Type B pancreatic cell (in vitro differentiated cells): ENCODE measurements at places on chromosomes 7 and 10.

- DNase-seq = no peak
Observed at GRCh38 chr10:72697716-72698115, 5.8 kb downstream of the MCU start.

DNA sequence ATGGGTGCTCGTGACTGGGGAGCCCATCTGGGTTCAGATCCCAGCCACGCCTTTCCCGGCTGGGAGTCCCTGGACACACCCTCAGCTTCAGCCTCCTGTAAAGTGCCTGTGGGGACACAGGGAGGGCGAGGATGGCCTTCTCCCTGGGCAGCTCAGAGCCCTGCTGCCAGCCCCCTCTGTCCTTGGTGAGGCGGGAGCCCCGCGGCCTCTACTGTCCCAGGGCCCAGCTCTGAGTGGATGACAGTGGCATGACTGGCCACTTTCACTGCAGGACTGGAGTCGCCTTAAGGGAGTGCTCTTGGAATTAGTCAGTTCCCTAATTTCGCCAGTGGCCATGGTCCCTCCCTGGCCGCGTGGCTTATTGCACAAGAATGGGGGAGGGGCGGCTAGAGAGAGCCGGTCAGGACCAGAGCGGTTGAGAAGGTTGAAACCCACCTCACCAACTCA, 4.6 kb downstream of the BRI3 start:
- DNase-seq = no peak

GRCh38 chr10:117294039-117294645, 53.2 kb downstream of the SLC18A2 start:
- DNase-seq = no peak

GRCh38 chr7:82044497-82045080, 274.7 kb upstream of the HGF start:
- no peak for DNase-seq

DNA sequence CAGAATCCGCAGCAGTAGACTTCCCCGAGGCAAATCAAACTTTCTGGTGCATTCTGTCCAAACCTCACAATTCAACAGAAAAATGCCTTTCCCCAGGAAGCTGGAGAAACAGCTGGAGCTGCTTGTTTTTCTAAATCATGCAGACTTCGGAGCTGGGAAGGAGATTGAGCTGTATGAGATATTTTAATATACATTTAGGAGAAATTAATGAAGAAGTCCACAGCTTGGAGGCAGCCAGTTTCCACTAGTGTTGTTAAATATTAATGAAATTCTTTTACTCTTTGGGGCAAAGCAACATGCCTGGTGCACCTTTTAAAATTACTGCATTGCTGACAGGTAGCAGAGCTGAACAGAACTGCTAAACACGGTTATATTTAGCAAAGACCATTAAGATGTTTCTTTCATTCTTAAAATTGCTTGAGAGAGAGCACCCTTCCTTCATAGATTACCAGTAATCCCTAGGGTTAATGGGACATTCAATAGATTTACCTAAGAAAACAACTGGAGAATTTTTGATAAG, 566.4 kb downstream of the SORCS3 start:
- no peak for DNase-seq

GRCh38 chr10:11193001-11193551, 175.4 kb downstream of the CELF2 start:
- DNase-seq = no peak

DNA sequence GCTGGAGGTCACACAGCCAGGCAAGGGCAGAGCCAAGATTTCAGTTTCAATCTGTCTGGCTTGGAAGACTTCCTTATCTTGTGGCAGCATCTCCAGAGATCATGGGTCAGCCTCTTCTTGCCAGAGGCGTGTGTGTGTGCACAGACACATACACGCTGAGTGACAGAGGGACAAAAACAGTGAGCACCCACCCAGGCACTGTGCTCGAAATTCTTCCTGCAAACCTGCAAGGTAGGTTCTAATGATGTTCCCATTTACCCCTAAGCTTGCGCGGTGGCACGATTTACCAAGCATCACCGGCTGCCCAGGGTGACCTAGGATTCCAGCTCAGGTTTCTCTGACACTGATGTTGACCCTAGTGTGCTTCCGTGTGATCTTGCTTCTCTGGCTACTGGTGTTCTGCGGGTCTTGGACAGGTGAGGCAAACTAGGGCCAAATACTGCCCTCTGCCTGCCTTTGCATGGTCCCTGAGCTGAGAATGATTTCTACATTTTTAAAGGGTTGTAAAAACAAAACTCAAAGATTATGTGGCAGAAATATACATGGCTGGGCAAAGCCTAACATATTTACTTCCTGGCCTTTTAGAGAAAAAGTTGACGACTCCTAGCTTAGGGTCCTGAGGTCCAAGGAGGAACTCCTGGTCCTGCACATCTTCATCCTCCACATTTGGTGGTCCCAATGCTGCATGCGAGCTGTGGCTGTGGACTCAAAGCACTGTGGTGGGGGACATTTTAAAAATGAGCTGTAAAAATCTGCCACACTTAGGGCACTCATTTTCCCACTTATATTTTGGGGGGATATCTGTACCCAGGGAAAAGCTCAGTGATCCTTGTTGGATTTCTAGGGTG, 268.5 kb downstream of the RPS24 start:
- peak; percentile 49 for DNase-seq

- DNase-seq = peak; percentile 57
Observed at GRCh38 chr10:86301971-86302370, 64.6 kb downstream of the GRID1 start.

DNA sequence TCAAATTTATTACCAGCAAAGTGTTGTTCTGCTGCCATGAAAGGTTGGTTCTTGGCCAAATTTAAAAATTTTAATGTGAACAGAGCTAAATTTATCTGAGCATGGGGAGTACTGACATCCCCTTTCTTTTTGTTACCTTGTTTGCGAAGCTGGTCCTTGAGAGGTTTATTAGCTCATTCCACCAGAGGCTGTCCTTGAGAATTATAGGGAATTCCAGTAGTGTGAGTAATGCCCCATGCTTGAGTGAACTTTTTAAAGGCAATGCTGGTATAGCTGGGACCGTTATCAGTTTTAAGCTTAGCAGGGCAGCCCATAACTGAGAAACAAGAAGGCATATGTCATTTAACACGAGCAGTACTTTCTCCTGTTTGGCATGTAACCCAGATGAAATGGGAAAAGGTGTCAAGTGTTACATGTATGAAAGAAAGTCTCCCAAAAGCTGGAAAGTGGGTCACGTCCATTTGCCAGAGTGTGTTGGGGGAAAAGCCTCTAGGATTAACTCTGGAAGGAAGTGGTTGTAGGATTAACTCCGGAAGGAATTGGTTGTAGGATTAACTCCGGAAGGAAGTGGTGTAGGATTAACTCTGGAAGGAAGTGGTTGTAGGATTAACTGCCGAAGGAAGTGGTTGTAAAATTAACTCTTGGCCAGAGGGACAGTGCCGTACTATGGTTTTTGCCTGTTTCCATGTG, 37.3 kb upstream of the AKR1C2 start:
- DNase-seq = no peak

DNA sequence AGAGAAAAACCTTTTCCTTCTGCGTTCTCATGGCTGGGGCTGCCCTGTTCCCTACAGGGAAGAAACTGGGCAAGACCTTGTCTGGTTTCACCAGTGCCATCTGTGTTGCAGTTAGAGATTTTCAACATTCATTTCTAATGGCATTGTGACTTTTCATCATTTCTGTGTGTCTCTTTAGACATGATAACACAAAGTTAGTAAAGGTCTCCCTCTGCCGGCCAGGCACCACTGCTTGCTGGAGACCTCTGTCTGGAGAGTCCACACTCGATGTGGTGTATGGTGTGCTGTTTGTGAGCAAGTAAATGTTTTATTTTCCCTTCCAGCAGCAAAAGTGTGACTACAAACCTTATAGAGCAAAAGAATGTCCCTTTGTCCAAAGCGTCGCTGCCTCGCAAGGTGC, 213.5 kb downstream of the PAXIP1 start:
- no peak for DNase-seq

DNA sequence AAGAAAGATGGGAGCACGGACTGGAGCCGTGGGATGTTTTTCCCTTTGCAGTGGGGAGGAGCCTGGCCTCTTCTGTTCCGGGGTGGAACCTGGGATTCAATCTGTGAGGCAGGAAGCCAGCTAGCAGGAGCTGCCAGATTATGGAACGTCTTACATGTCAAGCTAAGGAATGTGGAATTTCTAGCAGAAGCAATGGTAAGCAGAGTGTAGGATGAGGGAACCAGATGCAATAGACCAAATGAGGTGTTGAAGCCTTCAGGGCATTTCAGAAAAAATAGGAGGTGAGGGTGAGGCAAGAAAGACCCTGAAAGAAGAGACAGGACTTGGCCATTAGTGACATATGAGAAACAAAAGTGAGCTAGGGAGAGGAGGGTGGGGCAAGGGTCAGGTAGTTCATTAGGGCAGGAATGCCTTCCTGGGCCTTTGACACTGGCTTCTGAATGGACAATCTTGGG, 105.5 kb downstream of the CHN2 start:
- DNase-seq = no peak

DNA sequence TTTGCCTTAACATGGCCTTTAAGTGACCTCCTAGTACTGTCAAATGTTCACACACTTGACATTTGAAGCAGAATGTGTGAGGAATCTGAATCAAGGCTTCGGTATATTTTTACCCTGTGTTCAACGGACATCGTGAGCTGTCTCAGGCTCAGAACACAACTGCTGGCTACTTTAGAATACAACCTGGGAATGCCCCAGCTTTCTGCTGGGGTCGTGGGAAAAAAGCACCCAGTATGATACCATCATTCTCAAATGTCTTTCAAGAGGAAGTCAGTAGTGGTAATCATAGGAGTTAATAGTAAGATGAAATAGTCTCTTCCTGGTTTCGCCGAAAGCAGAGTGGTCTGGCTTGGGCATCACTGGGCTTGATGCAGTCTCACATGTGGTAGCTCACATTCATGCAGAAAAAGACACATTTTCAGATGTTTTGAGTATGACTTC, 67.2 kb downstream of the CREB5 start:
- no peak for DNase-seq

DNA sequence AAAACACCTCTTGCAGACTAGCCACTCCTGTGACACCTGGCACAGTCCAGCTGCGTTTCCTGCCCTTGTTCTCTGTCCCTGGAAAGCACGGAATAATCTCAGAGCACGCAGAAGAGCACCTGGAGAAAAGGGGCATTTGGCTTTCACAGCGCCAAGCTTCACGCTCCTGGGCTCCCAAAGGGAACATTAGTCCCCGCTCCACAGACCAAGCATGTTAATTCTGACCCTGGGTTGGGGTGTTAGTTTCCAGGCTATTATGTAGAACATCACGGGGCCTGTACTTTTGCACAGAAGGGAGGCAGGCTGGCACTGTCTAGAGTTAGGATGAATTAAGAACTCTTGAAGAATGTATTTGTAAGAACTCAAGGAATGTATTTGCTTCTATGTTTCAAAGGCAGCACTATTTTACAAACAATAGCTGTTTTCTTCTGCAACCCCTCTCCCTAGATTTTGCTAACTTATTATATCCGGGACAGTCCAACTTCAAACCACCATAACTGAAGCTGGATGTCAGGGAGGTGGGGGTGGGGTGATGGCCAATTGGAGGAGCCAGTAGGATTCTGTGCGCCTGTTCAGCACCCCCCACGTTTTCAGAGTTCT, 62.2 kb upstream of the TRIM8 start:
- no peak for DNase-seq

GRCh38 chr10:13051126-13051694, 48.8 kb upstream of the OPTN start:
- DNase-seq = no peak

- no peak for DNase-seq
Observed at GRCh38 chr10:73647875-73648651, 6.8 kb upstream of the MYOZ1 start.

DNA sequence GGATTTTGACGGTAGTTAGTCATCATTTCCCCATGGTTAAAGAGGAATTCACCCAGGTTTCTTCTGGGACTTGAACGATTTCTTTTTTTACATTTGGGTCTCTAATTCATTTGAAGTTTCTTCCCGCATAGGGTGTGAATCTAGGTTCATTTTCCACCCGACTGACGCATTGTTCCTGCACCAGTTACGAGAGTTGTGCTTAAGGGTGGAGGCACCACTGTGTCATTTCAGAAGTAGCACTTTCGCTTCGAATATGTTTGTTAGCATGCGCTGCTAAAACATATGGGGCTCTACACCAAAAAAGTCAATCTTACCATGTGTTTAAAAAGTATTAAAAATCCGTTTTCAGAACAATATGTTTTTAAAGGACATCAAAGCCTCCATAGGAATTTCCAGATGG, 140.3 kb downstream of the VIPR2 start:
- no peak for DNase-seq

DNA sequence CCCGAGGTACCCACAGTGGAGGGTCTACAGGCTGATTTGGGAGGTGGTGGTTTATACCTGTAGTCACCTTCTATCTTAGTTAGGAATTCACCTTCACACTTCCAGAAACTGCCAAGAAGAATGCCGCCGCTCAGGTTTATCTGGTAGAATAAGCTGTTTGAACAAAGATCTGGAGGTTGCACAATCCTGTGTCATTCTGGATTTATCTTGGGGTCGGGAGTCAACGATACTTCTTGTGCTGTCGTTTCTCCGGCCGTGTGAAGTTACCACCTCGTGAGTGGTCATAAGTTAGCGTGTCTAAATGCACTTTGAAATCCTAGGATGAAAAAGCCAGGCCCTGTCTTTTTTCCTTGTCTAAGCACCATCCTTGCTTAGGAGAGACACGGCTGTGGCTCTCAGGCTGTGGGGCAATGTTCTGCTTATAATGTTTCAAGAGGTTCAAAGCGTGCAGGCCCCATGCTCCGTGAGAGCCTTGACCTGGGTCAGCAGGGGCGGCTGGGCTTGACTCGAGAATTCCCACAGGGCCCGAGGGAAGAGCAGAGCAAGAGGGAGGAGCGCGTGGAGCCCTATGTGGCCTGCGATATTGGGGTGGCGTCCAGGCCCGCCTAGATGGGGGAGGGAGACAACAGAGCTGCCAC, 35.5 kb downstream of the GRIFIN start:
- DNase-seq = no peak

- no peak for DNase-seq
Observed at GRCh38 chr10:24951201-24952142, 934 bp downstream of the PRTFDC1 start.

DNA sequence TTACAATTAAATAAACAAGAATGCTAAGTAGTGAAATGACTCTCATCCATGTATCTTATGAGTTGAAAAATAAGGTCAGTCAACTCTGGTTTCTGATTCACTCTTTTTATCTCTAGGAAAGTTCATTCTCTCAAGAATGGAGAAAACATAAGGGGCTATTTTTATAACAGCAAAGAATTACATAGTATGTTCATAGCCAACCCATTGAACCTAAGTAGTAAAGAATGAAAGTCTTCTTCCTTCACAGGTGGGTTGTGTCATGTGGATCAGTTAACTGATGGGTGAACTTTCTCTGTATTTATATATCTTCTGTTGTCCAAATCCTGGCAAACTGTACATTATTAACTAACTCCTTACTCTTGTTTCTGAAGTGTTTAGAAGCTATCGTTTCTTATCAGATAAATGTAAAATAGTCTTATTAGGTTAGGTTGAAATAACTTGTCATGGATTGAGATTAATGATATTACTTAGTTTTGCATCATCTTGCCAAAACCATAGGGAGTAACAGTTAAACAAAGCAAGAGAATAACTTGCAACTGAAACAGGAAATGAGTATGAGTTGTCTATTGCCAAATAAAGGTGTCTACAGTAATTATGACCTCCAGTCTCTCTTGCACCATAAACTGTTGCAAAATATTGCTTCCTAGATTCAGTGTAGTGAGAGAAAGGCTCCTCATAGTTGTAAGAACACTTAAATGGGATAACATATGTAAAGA, 86.8 kb downstream of the ANKRD7 start:
- no peak for DNase-seq
